Spinal cord (tissue), 10 donors: ENCODE measurements at places on chromosomes 2 and 18. TPM values are rescaled to one million over a fixed set of nuclear protein-coding genes. Genes with fewer than 3 reads are reported as not detected.

DNA sequence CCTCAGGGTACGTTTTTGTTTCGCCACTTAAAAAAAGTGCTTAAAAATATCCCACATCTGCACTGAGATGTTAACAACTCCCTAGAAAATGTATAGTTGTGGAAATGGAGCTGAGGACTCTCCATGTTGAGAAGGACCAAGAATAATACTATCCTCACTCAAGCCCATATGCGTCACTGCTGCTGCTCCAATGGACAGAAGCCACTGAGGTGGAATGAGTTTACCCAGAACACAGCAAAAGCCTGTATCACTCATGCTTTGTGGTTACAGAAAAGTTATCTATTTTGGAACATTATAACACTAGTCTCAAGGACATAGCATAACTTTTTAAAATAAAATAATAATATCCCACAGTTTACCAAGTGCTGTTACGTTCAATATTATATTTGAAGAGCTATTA lies 31.9 kb downstream of the DSC3 start:
- no peak overlapping the region for H3K27ac ChIP-seq
- no peak overlapping the region for H3K4me3 ChIP-seq
- H3K36me3 ChIP-seq: no peaks in the 10 kb centered on the region

- H3K36me3 ChIP-seq: peaks cover 10% of the 10 kb centered on the region
- peaks cover 10% of the 10 kb centered on the region for H3K27me3 ChIP-seq
- H3K27ac ChIP-seq: no peak overlapping the region
- H3K4me1 ChIP-seq: peaks cover 15% of the 10 kb centered on the region
Measured at GRCh38 chr2:72130659-72131360, 16.9 kb downstream of the CYP26B1 start.

GRCh38 chr18:8221452-8221851 lies 387.8 kb upstream of the RAB12 start:
- H3K27ac ChIP-seq: no peak overlapping the region
- no peak for DNase-seq
- H3K27me3 ChIP-seq: no peaks in the 10 kb centered on the region
- H3K4me3 ChIP-seq: no peak overlapping the region
- no peaks in the 10 kb centered on the region for H3K36me3 ChIP-seq
- H3K4me1 ChIP-seq: no peaks in the 10 kb centered on the region

- no peaks in the 10 kb centered on the region for H3K36me3 ChIP-seq
- H3K4me1 ChIP-seq: no peaks in the 10 kb centered on the region
- no peaks in the 10 kb centered on the region for H3K27me3 ChIP-seq
- no peak for DNase-seq
Measured at GRCh38 chr18:506264-506663, 5.8 kb upstream of the COLEC12 start.

- H3K36me3 ChIP-seq: peaks cover 21% of the 10 kb centered on the region
- H3K27me3 ChIP-seq: peaks cover 9% of the 10 kb centered on the region
- DNase-seq: peak; percentile 43
- peaks cover 52% of the 10 kb centered on the region for H3K4me1 ChIP-seq
Measured at GRCh38 chr2:10912076-10912731, 470 bp downstream of the KCNF1 start.

DNA sequence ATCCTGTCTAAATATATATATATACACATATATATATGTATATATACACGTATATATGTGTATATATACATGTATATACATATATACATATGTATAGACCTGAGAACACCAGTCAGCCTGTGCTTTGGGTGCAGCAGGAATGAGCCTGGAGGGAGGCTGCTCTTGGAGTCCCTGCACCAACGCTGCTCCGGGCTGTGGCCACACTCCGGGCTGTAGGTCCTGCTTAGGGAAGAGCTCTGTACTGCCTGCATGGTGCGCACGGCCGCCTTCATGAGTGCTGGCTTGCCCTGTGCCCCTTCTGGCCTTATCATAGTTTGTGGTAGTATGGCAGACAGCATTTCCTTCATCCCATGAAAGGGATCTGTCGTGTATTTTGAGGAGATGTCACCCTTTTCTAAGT lies 360.9 kb downstream of the TDRD15 start:
- no peaks in the 10 kb centered on the region for H3K4me1 ChIP-seq
- no peaks in the 10 kb centered on the region for H3K27me3 ChIP-seq
- H3K36me3 ChIP-seq: no peaks in the 10 kb centered on the region
- no peak overlapping the region for H3K4me3 ChIP-seq
- no peak for DNase-seq

Gene CABYR
- total RNA-seq: 18.2 TPM

- no peak overlapping the region for H3K27ac ChIP-seq
- H3K36me3 ChIP-seq: no peaks in the 10 kb centered on the region
- H3K27me3 ChIP-seq: no peaks in the 10 kb centered on the region
- H3K4me1 ChIP-seq: no peaks in the 10 kb centered on the region
- no peak for DNase-seq
- H3K4me3 ChIP-seq: no peak overlapping the region
Measured at GRCh38 chr18:55158570-55158969, 199.3 kb upstream of the CCDC68 start.

Gene VAMP5
- total RNA-seq: 13.7 TPM

DNA sequence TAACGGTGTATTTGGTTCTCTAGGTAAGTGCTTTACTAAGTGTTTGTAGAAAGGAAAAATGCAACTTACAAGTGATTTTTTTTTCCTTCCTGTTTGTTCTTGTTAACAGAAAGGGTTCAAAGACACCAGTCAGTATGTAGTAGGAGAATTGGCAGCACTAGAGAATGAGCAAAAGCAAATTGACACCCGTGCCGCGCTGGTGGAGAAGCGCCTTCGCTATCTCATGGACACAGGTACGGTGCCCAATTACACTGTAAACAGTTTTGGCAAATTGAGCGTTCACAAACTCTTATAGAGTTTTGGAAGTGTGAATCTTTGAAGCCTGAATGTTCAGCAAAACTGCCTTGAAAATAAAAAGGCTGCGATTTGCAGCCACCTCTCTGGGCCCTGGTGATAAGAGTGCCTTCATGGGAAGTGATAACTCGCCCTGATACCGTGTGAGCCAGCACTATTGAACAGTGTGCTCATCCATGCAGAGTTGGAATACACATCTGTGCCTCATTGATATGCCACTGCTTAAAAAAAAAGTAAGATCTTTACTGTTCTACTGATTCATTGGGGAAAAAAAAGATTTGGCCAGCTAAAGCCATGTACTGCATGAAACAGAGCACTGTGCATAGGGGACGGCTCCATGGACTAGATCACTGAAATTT lies 54.0 kb upstream of the OTX1 start:
- H3K4me3 ChIP-seq: no peak overlapping the region
- no peaks in the 10 kb centered on the region for H3K36me3 ChIP-seq
- H3K27ac ChIP-seq: no peak overlapping the region
- no peaks in the 10 kb centered on the region for H3K4me1 ChIP-seq

Gene ERFE
- 1.8 TPM for total RNA-seq

DNA sequence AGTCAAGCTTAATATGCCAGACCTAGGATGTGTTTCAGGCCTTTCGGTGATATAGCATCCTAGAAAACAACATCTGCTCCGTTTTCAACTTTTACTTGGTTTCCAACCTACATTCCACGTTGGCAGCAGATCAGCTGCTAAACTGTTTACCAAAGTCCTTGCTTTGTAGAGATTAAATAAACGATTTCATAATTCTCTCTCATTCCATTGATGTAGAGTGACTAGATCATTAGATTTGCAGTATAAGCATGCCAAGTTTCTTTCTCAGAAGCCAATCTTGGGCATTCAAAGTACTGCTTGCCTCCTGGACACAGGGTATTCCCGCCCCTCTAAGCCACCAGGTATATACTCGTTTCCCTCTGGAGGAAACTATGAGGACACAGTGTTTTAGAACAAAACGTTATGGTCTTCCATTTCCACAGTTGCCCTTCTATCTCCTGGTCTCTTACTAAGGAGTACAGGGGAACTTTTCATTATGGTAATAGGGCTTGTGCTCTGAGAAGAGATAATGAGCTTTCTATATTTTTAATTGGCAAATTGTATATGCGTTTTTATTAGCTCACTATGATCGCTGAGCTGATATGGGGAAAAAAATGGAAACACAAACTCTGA lies 10.5 kb upstream of the INSIG2 start:
- H3K27ac ChIP-seq: no peak overlapping the region
- H3K27me3 ChIP-seq: no peaks in the 10 kb centered on the region
- no peaks in the 10 kb centered on the region for H3K36me3 ChIP-seq
- no peak overlapping the region for H3K4me3 ChIP-seq

- peaks cover 22% of the 10 kb centered on the region for H3K36me3 ChIP-seq
- DNase-seq: no peak
- H3K4me3 ChIP-seq: no peak overlapping the region
- H3K4me1 ChIP-seq: peaks cover 8% of the 10 kb centered on the region
Measured at GRCh38 chr2:231449503-231450054, 14.7 kb downstream of the NCL start.

DNA sequence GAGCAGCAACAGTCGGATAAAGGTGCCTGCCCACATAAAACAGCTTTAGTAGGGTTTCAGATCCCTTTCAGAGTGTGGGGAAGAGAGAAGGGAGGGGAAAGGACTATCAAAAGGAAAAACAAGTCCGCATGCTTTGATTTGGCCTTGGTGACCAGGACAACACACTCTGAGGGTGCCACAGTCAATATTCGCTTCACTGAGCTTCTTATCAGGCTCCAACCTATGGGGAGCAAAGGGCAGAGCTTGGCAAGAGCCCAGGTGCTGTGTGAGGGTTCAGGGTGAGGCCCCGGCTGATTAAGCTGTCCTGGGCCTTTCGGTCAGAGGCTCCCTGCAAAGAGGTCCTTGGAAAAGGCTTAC lies 237.4 kb upstream of the SMAD2 start:
- H3K4me1 ChIP-seq: peaks cover 36% of the 10 kb centered on the region
- H3K27ac ChIP-seq: peak overlapping the region; percentile 45
- DNase-seq: no peak
- H3K4me3 ChIP-seq: no peak overlapping the region

Gene CTAGE1
- total RNA-seq: not detected

DNA sequence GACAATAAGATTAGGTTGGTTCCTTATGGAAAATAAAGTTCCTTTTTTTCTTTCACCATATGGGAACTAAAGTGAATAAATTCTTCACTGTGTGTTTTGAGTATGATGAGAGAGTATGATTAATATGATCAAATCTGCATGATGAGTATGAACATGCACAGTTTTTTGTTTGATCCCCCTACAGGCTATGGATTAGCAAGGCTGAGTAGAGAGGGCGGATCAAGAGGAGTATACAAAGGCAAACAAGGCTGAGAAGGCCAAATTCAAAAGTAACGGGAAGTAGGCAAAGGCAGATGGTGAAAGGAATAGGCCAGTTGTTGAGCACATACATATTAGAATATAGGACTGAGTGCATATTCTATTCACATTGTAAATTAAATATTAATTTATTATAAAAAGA lies 508.2 kb downstream of the LRRTM4 start:
- H3K27ac ChIP-seq: no peak overlapping the region
- no peak overlapping the region for H3K4me3 ChIP-seq
- H3K36me3 ChIP-seq: no peaks in the 10 kb centered on the region

DNA sequence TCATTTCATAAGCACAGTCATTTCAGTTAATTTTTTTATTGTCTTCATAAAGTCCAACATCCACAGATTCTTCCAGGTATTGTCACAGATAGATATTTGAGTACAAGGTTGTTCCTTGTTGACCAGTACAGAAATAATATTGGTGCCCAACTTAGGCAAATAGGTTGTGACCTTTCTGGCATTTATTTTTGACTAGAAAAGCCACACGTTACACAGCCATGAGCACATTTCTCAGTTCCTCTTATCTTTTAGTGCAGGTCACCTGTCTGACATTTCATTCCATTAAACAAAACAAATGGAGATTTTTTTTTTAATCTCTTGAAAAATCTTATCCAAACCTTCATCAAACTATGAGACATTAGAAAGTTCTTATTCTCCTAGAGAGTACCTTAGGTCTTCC lies 428.8 kb downstream of the ZNF521 start:
- H3K4me3 ChIP-seq: no peak overlapping the region
- DNase-seq: no peak
- no peaks in the 10 kb centered on the region for H3K27me3 ChIP-seq
- H3K4me1 ChIP-seq: peaks cover 2% of the 10 kb centered on the region

GRCh38 chr2:236973343-236973980 lies 112.2 kb upstream of the COPS8 start:
- H3K27ac ChIP-seq: no peak overlapping the region
- no peaks in the 10 kb centered on the region for H3K36me3 ChIP-seq
- H3K4me3 ChIP-seq: no peak overlapping the region

Gene SUMO1
- 116 TPM for total RNA-seq

Gene FLACC1
- total RNA-seq: 7.1 TPM

DNA sequence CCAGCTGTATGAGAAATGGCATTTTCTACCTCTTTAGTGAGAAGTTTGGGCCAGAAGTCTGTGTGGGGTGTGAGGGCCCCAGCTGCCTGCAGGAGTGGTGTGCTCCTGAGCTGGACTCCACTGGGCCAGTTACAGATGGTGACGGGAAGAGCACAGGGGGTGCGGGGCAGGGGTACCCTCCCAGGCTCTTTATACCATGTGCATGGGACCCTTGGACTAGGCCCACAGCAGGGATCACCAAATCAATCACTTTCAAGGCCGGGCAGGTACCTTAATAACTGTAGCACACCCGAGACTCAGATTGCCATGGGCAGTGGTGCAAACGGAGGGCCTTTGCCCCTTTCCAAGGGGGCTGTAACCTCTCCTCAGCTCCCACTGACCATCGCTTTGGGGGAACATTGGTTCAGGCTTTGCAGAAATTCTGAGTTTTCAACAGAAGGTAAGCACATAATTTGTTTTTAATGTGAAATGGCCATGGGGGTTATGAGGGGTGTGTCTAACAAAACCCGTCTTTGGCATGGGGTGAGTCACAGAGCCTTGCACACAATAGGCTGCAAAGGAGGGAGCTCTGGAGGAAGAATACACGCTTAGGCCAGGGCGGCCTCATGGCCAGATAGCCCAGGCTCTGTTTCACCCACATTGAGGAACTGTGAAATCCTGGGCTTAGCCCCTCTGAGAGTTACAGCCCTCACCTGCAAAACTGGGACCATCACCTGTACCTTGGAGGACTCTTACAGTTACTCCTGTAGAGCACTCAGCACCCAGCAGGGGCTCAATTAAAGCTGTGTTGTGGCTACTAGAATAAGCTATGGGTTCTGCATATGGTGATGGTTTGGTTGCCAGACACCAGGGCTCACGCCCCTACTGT lies 141.0 kb upstream of the BCL2L11 start:
- H3K36me3 ChIP-seq: no peaks in the 10 kb centered on the region
- H3K4me3 ChIP-seq: no peak overlapping the region
- no peak for DNase-seq
- no peak overlapping the region for H3K27ac ChIP-seq

GRCh38 chr18:54086046-54086802 lies 138.2 kb downstream of the MBD2 start:
- no peaks in the 10 kb centered on the region for H3K4me1 ChIP-seq
- H3K36me3 ChIP-seq: no peaks in the 10 kb centered on the region
- no peak overlapping the region for H3K4me3 ChIP-seq
- H3K27me3 ChIP-seq: no peaks in the 10 kb centered on the region
- DNase-seq: peak; percentile 28
- H3K27ac ChIP-seq: no peak overlapping the region

Gene DNPEP
- total RNA-seq: 40.8 TPM

DNA sequence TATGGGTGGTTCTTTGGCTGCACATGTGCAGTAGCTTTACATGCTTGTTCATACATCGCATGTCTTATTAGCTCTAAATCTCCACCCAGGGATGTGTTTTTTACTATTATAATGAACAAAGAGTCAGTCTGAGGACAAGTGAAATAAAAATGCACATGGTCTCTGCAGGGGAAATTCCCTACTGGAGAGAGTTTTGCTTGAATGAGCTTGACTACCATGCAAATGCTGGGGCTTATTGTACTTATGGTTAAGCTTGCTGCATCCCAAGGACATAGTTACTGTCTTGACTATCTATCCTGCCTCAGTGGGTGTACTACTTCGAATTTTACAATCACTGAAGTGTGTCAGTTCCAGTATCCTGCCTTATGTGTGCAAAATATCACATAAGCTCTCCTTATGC lies 362.7 kb downstream of the TDRD15 start:
- H3K36me3 ChIP-seq: no peaks in the 10 kb centered on the region
- H3K4me1 ChIP-seq: no peaks in the 10 kb centered on the region
- H3K4me3 ChIP-seq: no peak overlapping the region
- H3K27ac ChIP-seq: no peak overlapping the region
- no peak for DNase-seq
